ENCODE measurements at places on chromosomes 7 and 10.
A peak's percentile ranks its signal among the peaks of the same experiment; 100 is the strongest.

DNA sequence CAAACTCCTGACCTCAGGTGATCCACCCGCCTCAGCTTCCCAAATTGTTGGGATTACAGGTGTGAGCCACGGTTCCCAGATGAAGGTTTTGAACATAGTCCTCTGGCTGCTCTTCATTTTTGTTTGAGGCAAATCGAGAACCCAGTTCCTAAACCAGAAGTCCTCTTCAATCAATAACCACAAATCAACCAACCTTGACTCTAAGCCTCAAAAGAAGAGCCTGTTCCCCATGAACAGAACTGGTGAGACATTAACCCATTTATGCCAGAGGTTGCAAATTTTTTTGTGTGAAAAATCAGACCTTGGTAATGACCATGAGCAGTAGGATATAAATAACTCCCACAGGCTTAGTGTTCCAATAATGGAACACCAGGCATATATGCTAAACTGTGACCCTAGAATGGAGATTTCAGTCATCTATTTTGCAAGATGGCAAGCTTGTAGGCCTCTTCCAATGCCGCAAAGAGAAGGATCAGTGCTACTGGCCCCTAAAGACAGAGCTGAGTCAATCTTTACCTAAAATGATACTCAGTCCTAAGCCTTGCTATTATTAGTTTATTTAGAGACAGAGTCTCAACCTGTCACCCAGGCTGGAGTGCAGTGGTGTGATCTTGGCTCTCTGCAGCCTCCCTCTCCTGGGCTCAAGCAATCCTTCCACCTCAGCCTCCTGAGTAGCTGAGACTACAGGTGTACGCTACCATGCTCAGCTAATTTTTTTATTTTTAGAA is 15.9 kb downstream of the KPNA7 start:
- DNase-seq, result no peak

DNA sequence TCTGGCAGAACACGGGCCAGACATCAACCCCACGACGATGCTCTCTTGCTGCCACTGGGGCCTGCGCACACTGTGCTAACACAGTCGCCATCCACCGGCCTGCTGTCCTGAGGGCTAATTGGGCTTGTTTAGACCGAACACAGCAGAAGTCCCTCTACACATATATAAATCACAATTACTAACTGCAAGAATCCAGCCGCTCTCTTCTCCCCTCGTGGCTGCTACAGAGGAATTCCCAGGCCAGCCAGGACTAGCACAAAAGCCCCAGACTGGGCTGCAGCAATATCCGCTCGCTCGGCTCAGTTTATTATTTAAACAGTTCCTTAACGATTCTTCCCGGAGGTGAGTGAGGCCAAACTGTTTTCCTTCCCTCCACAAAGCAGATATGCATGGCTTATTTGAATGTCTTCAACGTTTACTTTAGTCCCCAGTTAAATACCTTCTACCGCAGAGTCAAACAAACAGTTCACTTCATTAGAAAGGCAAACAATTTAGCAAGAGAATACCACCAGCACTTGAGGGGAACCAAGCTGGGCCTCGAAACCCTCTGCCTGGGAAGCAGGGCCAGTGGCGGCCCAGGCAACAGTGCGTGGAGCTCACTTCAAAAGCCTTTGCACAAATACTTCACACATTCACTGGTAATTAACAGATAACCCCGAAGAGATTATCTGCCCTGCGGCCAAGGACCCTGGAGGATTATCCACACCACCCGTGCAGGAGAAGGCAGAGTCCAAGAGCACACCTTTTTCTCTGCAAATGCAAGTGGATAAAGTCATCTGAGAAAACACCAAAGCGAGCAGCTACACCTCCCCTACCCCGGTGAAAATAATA is 145.3 kb downstream of the GLI3 start:
- DNase-seq, result no peak

- DNase-seq, result no peak
Observed at GRCh38 chr7:45174328-45174610, 16.7 kb downstream of the RAMP3 start.

- DNase-seq, result no peak
Observed at GRCh38 chr7:2182461-2182860, 50.3 kb downstream of the MAD1L1 start.

GRCh38 chr7:140625908-140626868 is 14.4 kb downstream of the DENND2A start:
- DNase-seq, result peak; percentile 93

DNA sequence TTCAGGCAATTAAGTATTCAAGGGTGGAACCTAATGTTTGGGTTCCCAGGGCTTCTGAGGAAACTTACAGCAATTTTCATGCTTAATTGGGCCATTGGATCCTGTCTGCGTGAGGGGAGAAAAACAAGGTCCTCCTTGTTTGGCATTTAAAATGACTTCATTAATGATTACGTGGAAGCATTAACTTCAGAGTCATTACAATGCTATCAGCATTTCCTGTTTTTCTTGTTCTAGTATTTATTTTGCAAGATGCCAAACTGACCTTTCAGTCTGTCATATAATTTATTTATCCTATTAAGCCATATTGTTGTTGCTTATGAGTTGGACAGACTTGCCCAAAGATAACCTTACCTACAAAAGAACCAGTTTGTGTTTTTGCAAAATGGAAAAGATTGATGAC is 324.1 kb upstream of the LRRN3 start:
- DNase-seq, result no peak

- no peak for DNase-seq
Observed at GRCh38 chr7:133489906-133490305, 237.0 kb downstream of the EXOC4 start.

GRCh38 chr10:96820765-96821164 is 11.3 kb upstream of the LCOR start:
- no peak for DNase-seq

DNA sequence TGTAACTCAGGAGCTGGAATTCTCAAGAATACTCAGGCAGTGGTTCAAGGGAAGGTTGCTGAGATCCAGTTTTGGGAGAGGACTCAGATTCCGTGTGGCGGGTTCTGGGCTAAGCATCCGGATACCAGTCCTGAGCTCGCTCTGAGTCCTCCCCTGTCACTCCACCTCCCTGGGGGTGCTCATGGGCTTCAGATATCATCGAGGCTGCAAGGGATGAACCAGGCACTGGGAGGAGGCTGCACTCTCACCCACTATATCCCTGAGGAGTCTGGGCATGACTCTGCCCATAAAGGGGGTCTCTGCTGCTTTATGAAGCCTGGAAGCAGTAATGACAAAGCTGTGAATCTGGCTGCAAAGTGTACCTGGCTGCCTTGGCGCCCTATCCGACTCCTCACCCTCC is 188.5 kb downstream of the TNS3 start:
- no peak for DNase-seq

GRCh38 chr10:116878123-116878522 is 28.8 kb downstream of the ENO4 start:
- DNase-seq, result no peak

DNA sequence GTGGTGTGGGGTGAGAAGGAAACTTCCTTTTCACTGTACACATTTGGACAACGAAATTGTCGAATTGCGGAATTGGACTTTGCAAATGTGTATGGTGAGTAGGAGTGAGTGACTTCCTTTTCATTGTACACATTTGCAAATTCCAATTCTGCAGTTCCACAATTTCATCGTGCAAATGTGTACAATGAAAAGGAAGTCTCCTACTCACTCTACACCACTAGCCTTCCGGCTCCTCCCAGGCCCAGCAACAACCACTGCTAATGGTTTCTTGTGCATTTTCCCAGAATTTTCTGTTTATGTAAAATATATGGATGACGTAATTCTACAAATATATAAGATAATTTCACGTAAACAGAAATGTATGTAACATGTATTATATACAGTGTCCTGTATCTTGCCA is 118.5 kb downstream of the ARL4A start:
- DNase-seq, result no peak

DNA sequence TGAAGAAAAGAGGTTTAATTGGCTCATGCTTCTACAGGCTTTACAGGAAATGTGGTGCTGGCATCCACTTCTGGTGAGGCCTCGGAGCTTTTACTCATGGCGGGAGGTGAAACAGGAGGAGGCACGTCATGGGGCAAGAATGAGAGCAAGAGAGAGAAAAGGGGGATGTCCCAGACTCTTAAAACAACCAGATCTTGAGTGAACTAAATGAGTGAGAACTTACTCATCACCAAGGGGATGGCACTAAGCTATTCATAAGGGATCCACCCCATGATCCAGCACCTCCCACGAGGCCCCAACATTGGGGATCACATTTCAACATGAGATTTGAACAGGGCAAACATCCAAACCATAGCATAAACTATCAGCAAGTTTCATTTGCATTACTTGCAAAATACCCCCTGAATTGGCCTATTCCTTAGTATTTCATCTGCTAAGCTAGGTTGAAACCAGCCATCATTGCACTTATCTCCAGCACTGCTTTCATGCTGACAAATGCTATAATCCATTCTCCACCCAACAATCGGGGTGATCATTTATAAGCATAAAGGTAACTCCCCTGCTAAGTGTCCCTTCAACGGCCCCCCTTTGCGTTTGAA is 179.0 kb downstream of the NOC3L start:
- peak; percentile 98 for DNase-seq

- DNase-seq, result peak; percentile 7
Observed at GRCh38 chr7:25083201-25083600, 41.9 kb downstream of the CYCS start.

- DNase-seq, result peak; percentile 96
Observed at GRCh38 chr7:137992104-137992549, 9.8 kb downstream of the CREB3L2 start.

- peak; percentile 96 for DNase-seq
Observed at GRCh38 chr7:139774376-139774775, 3.4 kb downstream of the HIPK2 start.
